ENCODE measurements at places on chromosomes 1 and 21.
A peak's percentile ranks its signal among the peaks of the same experiment; 100 is the strongest.

- DNase-seq, result no peak
Observed at GRCh38 chr21:42533306-42533962, 19.8 kb downstream of the SLC37A1 start.

GRCh38 chr1:19622204-19622603 is 21.9 kb upstream of the NBL1 start:
- peak; percentile 64 for DNase-seq

- no peak for DNase-seq
Observed at GRCh38 chr21:31903896-31904295, 31.1 kb downstream of the HUNK start.

GRCh38 chr1:8247811-8248436 is 70.0 kb upstream of the SLC45A1 start:
- DNase-seq, result no peak

DNA sequence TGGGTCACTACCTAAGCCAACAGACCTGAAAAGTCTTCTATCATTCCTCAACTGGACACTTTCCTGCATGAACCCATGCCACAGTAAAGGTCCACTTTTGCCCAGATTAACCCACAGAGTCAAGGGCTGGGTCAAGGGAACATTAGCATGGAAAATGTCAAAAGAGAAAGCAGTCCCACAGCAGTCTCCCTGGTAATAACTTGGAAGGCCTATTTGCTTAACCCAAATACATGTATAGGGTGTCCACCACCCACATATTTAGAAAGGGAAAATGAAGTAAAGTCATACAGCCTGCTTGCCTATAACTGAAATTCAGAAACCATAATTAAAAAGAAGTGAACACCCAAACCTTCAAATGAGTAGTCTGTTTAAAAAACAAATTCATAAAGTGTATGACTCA is 16.1 kb upstream of the HSD3B1 start:
- no peak for DNase-seq

GRCh38 chr1:12448746-12449177 is 169.2 kb downstream of the DHRS3 start:
- peak; percentile 87 for DNase-seq

DNA sequence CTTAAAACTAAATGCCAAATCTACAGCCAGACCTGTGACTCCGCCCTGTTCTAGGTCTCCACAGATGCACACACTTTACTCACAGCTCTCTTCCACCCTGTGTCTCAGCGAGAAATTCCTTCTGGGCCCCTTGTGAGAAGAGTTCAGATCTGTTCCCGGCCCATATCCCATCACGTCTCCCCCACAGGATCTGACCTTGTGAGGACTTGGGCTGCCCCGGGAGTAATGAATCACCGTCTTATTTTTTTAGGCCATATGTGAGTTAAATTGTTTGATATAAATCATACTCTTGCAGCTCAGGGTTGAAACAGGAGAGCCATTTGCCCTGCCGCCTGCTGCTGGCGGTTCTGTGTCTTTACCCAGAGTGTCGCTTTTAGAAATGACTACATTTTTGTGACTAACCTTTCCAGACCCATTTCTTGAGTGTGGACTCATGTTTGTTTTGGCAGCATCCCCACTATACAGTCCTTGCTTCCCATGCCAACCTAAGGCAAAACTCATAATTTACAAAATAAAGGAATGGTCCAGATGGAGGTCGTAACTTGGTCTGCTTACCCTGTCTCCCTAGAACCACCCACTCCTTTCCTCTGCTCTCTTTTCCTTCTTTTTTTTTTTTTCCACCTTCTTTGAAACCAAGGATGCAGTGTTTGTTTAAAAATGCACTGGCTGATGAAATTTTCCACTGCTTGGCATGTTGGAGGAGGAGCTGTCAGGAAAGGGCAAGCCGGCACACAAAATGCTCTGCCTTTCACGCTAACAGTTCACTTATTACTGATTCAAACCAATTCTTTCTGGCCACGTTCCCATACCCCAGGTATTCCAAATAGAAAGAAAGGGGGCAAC is 98.0 kb upstream of the C1orf105 start:
- peak; percentile 95 for DNase-seq

GRCh38 chr1:229756666-229757065 is 130.6 kb downstream of the URB2 start:
- DNase-seq, result peak; percentile 31

- DNase-seq, result no peak
Observed at GRCh38 chr1:205001162-205001561, 41.9 kb upstream of the CNTN2 start.

DNA sequence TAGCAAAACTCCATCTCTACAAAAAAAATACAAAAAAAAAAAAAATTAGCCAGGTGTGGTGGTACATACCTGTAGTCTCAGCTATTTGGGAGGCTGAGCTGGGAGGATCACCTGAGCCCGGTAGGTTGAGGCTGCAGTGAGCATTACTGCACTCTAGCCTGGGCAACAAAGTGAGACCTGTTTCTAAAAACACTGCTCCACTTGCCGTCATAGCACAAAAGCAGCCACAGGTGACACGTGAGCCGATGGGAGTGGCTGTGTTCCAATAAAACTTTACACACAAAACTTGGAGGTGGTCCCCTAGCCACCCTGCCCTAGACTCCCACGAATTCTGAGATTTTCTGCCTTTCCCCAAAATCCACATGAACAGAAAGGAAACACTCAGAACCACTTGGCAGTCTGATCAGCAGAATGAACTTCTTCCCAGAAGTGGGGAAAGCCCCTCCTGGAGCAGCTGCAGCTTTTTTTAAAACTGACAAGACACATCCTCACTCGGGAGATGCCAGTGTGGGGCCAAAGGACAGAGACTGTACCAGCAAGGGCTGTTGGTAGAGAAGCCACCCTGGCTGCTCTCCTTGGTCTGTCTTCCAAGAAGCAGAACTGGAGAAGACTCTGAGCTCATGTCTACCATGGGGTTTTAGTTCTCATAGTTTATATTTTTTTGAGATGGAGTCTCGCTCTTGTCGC is 23.3 kb downstream of the PLEKHM2 start:
- peak; percentile 16 for DNase-seq

DNA sequence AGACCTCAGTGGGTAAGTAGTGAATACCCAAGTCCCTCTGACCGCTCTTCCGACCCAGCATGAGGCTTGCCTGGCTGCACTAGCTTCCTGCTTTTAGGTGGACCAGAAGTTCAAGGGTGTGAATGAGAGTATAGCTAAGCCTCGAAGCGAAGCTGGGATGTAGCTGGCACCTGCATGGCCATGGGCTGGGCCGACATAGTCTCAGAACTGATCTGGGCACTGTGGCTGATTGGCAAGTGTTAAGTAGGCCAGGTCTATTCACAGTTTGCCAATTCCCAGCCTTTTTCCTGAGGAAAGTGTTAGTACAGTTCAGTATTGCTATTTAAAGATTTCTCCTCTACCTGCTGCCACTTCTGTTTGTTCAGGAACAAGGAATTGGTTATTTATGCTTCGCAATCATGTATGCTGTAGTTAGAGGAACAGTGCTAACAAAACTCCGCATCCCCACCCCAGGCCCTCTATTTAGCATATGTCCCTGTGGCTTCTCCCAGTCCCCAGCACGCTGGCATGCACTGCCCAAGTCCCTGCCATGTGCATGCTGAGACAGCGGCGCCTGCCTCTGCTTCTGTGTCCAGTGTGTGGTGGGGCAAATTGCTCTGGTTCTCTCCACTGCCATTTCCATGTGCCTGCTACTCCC is 16.3 kb downstream of the SPATA46 start:
- no peak for DNase-seq

DNA sequence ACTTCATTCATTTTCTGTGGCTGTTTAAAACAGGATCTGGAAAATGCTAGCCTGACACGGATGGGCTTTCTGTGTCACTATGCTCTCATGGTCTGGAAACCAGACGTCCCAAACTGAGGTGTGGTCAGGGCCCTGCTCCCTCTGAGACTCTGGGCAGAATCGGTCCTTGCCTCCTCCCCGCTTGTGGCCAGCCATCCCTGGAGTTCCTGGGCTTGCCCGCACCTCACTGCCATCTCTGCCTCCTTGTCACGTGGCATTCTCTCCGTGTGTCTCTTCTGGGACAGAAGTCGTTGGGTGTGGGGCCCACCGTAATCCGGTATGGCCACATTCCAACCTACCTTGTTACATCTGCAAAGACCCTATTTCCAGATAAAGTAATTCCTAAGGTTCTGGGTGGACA is 10.1 kb upstream of the ACTRT2 start:
- DNase-seq, result no peak

DNA sequence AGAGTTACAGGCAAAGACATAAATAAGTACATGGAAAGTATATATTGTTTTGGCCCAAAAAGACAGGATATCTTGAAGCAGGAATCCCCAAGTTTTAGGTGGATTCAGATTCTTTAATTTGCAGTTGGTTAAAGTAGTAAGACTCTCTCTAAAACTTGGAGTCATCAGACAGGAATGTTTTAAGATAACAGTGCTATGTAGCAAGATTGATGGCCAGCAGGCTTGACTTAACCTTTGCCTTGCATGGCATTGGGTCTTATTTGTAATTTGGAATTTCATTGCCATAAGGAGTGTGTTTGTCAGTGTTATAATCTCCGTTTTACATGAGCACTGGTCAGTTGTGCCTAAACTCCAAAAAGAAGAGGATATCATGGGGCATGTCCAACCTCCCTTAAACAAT is 727.6 kb upstream of the CHRM3 start:
- peak; percentile 87 for DNase-seq

DNA sequence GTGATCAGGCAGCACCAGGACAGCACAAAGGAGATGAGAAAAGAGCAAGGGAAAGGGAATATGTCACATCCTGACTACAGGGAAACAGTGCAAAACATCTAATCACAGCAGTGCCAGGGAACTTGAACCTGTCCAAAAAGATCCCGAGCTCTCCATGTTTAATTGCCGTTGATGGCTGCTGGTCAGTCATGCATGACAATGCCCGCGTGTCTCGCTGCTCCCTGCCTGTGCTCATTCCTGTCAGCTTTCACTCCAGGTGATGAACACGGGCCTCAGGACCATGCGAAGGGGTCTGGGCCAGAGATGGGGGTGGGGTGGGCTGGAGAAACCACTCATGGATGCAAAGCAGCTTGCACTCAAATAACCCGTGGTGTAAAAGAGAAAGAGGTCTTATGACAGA is 287.0 kb downstream of the GPATCH2 start:
- DNase-seq, result no peak

- no peak for DNase-seq
Observed at GRCh38 chr1:71796006-71796405, 486.3 kb downstream of the NEGR1 start.

All from fibroblast of the aortic adventitia (primary cell).